Occipital lobe (tissue), 3 donors: ENCODE measurements at places on chromosomes 4 and X. TPM values are rescaled to one million over a fixed set of nuclear protein-coding genes. Genes with fewer than 3 reads are reported as not detected.

- DNase-seq: no peak
Measured at GRCh38 chrX:103201041-103201440, 13.9 kb upstream of the BEX4 start.

DNA sequence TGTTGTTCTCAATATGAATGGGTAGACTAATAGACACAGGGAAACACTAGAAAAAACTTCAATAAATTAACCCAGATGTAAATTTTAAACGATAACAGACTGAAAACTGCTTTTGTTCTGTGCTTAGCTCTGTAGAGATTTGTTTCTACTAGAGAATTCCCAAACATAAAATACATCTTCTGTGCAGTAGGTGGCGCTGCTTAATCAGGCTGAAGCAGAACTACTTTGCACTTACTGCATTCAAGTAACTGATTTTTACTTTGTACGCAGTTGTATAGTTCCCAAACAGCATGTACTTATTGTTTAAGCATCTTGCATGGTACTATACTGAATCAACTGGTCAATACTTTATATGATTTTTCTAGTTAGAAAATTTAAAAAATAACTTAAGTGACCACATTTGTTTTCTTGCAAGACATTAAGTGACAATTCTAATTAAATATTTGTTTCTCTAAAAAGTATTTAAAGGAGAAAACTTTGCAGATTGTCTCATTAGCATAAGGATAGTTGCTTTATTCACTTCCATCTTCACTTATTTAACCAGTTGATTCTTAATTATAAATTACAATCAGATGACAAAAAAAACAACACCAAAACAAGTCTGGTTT lies 490.6 kb downstream of the IL15 start:
- DNase-seq: peak; percentile 3

DNA sequence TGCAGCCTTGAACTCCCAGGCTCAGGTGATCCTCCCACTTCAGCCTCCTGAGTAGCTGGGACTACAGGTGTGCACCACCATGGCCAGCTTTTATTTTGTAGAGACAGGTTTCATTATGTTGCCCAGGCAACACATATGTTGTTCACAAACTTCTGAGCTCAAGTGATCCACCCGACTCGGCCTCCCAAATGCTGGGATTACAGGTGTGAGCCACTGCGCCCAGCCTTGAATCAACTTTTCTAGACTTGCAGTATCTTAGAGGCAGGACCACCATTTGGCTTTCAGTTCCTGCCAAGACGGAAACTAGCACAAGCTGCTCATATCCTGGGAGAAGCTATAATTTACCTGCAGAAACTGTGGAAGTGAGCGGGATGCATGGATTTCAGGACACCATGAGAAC lies 19.9 kb downstream of the NAT8L start:
- no peak for DNase-seq

- DNase-seq: no peak
Measured at GRCh38 chr4:186658657-186659056, 65.0 kb downstream of the FAT1 start.

DNA sequence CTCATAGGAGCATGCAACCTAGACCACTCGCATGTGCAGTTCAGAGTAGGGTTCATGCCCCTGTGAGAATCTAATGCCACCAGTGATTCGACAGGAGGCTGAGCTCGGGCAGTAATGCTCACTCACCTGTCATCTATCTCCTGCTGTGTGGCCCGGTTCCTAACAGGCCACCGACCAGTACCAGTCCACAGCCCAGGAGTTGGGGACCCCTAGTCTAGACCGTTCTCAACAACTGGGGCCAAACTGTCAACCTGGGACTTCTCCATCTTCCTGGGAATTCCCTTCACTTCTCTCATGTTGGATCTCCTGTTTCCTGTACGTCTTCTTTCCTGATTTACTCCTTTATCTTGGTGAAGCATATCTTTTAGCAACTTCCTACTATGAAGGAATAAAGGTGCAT lies 79.4 kb upstream of the HELT start:
- DNase-seq: no peak

DNA sequence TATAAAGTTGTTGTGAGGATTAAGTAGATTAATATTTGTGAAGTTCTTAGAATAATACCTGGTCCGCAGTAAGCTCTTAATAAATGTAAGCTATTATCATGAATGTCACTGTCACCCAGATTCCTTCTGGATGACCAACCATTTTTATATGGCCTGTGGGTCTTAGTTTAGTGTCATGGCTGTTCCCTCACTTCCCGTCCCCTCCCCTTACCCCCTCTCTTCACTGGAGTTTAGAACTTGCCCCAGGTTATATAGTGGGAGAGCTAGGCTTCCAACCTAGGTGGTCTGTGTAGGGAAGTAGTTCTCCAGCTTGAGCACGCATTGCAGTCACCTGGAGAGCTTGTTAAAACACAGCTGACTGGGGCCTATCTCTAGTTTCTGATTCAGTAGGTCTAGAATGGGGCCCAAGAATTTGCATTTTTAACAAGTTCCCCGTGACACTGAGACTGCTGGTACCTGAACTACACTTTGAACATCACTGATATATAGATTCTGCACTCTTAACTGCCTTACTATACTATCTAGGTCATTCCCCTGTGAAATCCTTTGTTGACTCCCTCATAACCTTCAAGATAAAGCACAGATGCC lies 66.9 kb upstream of the PLAC1 start:
- DNase-seq: no peak

- DNase-seq: no peak
Measured at GRCh38 chr4:101198682-101199339, 148.5 kb downstream of the PPP3CA start.

DNA sequence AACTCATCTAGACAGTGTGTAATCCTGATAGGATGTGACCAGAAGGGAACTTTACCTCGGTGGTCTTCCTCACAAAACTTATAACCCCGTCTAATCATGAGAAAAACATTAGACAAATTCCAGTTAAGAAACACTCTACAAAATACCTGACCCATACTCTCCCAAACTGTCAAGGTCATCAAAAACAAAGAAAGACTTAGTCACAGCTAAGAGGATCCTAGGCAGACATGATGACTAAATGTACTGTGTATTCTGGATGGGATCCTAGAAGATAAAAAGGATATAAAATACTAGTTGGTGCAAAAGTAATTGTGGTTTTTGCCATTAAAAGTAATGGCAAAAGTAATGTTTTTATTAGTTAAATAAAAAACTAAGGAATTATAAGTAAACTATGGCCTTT lies 81.6 kb downstream of the DTHD1 start:
- no peak for DNase-seq

DNA sequence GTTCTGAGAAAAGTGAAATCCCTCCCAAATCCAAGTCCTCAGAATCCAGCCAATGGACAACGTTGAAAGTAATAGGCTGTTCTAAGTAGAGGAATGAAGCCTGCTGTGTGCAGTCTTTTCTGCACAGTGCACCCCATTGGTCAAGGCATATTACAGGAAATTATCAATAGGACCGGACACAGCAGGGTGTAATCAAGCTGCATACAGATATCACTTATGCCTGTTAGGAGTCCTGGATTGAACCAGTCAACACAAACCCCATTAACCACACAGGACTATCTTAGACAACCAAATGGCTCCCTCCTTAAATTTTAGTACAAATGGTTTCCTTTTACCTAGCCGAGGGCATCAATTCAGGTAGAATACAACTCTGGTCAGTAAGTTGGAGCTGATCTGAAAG lies 34.2 kb upstream of the MAGEA8 start:
- no peak for DNase-seq

- no peak for DNase-seq
Measured at GRCh38 chrX:9562851-9563250, 98.0 kb downstream of the TBL1X start.

DNA sequence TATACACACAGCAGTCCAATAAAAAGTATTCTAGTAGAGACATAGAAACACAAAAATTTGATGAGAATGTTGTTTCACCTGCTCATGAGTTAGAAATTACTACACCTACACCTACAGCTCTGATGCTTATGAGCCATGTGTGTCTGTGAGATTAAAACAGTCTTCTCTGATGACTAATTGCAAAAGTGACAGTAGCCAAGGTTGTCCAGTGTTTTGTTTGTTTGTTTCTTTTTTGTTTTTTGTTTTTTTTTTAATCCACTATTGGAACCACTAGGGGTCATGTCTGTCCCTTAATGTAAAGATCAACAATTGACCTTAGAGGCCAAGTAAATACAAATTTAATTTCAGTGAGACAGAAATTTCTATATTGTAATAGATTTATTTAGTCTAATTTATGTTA lies 423.1 kb downstream of the TEX13C start:
- no peak for DNase-seq

GRCh38 chr4:17556498-17556897 lies 20.5 kb upstream of the LAP3 start:
- no peak for DNase-seq

GRCh38 chrX:55801811-55802210 lies 84.3 kb downstream of the RRAGB start:
- no peak for DNase-seq

DNA sequence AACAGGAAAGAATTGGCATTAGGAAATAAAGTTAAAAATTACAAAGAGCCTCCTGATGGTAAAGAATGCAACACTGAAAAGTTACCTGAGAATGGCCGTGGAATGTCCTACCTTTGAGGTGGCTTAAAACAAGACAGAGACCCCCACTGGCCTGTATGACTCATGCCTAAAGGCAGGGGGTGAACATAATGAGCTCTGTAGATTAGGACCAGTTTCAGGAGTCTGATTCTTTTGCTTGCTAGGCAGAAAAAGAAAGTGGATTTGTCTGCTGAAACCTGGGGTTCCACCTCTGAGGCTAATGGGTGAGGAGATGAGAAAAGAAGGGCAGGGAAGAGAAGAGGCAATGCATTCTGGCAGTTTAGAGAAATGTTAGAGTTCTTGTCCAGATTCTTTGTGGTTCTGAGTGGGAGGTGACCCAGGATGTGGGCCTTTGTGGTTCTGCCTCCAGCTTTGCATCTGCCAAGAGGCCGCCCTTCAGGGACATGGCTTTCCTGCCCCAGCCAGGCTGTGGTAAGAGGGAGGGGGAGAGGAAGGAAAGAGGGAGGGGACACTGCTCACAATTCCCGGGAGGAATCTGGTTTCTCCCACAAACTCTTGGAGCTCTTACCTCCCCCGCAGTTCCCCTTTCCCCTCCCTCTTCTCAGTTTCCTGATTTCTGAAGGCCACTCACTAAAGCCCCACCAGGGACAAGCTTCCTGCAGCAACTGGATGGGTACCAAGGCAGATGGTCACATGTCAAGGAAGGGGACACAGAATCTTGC lies 109.6 kb downstream of the EFNB1 start:
- no peak for DNase-seq

- no peak for DNase-seq
Measured at GRCh38 chr4:26741491-26741871, 119.2 kb upstream of the STIM2 start.

GRCh38 chrX:7926914-7927258 lies 327 bp downstream of the PNPLA4 start:
- no peak for DNase-seq

GRCh38 chr4:41575207-41575606 lies 37.2 kb downstream of the LIMCH1 start:
- DNase-seq: no peak

GRCh38 chr4:163395758-163396157 lies 52.1 kb downstream of the NPY5R start:
- DNase-seq: no peak

TKTL2 gene
- total RNA-seq: 0.47 TPM

ATOH1 gene
- total RNA-seq: not detected

ARHGAP6 gene
- total RNA-seq: 0.78 TPM

ADH1C gene
- not detected for total RNA-seq

FOXR2 gene
- not detected for total RNA-seq

ADGRA3 gene
- total RNA-seq: 56.6 TPM

MTNR1A gene
- total RNA-seq: 0.94 TPM

ADH4 gene
- not detected for total RNA-seq

ZNF280C gene
- total RNA-seq: 13.9 TPM

NEUROG2 gene
- 10.1 TPM for total RNA-seq
